ENCODE measurements at places on chromosomes 5 and 9. TPM values are rescaled to one million over a fixed set of nuclear protein-coding genes. Genes with fewer than 3 reads are reported as not detected.

COL15A1 gene
- 31.5 TPM for total RNA-seq

SHC3 gene
- 0.05 TPM for total RNA-seq

CCDC180 gene
- total RNA-seq: 0.37 TPM

TTC23L gene
- total RNA-seq: not detected

RGMB gene
- total RNA-seq: 16.2 TPM

SLC34A3 gene
- not detected for total RNA-seq

Data from dermis blood vessel endothelial cell (primary cell).